ENCODE measurements at places on chromosomes 2 and 18.

- no peak for DNase-seq
Observed at GRCh38 chr2:127630864-127631540, 15.0 kb upstream of the GPR17 start.

GRCh38 chr2:76825140-76825970 is 696.8 kb downstream of the LRRTM4 start:
- DNase-seq, result no peak

- DNase-seq, result no peak
Observed at GRCh38 chr2:25453199-25453905, 111.6 kb upstream of the DNMT3A start.

DNA sequence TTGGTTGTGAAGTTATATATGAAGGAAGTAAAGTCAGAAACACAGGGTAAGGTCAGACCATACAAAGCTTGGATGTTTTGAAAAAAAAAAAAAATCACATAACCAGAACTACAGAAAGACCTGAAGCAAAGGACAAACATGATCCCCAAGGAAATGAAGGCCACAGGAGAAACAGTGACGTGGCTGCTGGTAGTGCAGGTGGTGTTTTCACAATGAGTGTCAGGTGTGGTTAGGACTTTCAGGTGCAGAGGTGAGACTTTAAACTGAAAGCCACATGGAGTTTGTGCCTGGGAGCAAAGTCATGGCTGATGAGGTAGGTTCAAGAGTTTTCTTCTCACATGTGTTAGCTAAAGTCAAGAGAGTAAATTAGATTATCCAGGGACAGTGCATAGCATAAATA is 270.7 kb downstream of the PIEZO2 start:
- DNase-seq, result no peak

GRCh38 chr2:68225119-68225632 is 27.2 kb downstream of the PPP3R1 start:
- peak; percentile 48 for DNase-seq

- peak; percentile 16 for DNase-seq
Observed at GRCh38 chr2:157055660-157056199, 201.8 kb upstream of the GALNT5 start.

GRCh38 chr2:20595439-20596192 is 55.3 kb downstream of the HS1BP3 start:
- no peak for DNase-seq

- no peak for DNase-seq
Observed at GRCh38 chr2:233498126-233498525, 68.5 kb downstream of the USP40 start.

DNA sequence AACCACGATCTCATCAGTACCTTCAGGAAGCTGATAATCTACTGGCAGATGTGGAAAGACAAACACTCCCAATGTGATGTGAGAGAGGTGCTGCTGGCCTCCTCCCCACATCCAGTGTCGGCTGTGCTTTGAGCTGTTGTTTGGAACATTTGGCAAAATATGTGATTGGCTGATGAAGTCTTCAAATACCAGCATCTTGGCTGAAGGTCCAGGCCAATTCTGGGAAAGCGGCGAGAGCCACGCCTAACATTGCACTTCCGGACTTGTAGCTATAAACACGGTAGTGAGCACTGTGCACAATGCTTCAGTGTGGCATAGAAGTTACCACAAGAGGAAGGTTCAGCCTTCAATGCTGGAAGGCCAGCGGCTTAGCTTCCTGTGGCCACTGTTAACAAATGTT is 198.8 kb downstream of the DCDC2C start:
- no peak for DNase-seq

- no peak for DNase-seq
Observed at GRCh38 chr2:131034122-131035051, 58.9 kb downstream of the FAM168B start.

DNA sequence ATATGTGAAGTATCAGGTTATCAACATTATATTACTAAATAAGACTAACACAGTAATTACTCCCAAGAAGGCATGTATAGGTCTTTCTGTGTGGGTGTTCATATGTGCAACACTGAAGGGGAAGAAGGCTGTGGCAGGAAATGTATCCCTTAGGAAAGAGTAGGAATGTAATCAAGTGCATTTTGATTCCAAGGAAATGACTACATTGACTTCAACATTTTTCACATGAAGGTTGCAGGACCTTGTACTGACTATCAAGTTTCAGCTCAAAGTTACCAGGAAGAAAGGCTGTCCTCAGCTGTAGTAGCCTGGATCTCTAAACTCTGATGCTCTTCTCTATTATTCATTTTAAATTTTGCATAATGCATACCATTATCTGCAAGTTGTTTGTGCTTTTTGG is 680.8 kb downstream of the NYAP2 start:
- DNase-seq, result no peak

DNA sequence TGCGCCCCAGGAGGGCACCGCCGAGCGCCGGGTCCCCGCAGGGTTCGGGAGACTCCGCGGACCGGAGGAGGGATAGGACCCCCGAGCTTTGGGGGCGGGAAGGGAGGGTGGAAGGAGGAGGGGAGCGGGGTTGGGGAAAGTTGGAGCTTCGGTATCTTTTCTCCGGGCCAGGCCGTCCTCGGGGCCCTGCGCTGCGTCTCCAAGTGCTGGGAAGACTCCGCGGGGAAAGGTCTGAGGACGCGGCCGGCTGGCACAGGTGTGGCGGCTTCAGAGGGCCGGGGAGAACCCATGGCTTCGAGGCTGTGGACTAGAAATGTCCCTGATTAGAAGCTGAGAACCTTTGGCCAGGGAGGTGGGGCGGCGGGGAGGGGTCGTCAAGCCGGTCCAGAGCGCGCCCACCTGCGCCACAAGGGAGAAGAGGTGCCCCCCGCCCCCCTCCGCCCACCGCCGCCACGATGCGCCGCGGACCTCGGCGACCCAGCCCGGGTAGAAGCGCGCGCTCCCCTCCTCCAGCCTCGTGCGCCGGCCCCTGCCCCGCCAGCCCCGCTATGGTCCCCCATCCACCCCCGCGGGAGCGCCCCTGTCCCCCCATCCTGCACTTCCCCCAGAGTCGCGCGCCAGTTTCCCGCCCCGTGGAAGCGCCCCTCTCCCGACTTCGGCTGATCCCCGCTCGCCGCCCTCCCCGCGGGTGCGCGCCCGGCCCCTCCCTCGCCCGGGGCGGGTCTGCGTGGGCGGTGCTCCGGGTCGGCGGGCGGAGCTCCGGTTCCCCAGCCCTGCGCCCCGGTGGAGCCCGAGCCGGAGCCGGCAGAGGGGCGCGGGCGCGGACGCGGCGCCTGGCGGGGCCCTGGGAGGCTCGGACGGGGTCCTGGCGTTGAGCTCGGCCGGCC is at the start of gene SNTG2:
SNTG2 (plus strand) TSS at position 770 of the 887 bp plus-strand sequence. CDS start 148 bp downstream, outside the sequence.
- no peak for DNase-seq

DNA sequence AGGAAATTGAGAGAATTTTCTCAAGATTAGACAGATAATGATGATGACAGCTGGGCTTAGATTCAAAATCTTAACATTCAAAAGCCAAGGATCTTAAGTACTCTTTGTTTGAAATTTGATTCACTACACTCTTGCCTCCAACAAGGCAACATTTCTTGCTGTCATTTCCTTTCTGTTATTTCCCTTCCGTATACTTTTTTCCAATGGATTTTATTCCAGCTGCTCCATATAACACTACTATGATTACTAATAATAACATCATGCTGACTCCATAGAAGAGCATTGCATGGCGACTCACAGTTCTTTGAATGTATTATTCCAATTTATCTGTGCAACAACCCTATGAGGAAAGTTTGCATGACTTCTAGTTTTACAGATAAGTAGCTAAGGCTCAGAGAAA is 33.9 kb upstream of the CCDC102B start:
- DNase-seq, result no peak

GRCh38 chr2:52805901-52806410 is 961.6 kb upstream of the CHAC2 start:
- no peak for DNase-seq

- no peak for DNase-seq
Observed at GRCh38 chr2:240479111-240479501, 43.6 kb downstream of the GPC1 start.

DNA sequence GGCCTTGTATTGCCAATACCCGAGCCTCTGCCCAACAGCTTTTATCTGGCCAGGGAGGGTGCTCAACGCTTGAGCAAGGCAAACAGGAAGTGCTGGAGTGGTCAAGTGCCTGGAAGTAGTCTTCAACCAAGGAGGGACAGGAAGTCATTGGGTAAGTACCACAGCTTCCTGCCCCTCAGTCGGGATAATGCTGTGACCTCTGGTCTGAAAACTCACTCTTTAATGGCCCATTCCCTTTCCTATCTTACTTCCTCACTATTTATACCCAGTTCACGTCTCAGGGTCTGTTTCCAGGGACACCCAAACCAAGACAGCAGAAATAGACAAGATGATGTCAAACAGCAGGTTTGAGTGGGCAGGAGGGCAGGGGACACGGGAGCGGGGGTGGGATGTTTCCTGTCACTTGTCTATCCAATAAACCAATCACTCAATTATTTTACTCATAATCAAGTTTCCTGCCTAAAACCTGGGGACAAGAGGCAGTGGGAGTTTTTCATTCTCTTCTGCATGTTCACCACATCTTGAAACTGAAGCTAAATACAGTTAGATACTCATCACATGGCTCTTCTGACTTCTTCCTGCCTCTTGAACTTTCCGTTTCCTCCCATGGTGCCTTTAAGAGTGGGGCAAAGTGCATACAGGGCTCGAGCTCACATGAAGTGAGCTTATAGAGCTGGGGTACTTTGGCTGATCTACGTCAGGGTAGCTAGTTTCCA is 68.9 kb upstream of the CAB39 start:
- peak; percentile 94 for DNase-seq

DNA sequence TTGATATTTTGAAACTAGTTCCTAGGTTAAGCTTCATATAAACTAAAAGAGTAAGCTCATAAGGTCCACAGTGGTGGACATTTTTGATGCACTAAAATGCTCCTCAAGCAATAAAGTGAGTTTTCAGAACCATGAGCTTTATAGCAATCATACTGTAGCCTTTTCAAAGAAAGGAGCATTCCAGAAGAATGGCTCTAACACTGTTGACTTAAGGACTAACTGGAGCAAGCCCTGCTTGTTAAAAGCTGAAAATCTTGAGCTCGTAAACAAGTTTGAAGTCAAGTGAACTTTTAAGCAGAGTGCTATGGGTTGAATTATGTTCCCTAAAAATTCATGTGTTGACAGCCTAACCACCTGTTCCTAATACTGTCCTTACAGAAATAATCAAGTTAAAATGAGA is 38.0 kb downstream of the KYNU start:
- no peak for DNase-seq

DNA sequence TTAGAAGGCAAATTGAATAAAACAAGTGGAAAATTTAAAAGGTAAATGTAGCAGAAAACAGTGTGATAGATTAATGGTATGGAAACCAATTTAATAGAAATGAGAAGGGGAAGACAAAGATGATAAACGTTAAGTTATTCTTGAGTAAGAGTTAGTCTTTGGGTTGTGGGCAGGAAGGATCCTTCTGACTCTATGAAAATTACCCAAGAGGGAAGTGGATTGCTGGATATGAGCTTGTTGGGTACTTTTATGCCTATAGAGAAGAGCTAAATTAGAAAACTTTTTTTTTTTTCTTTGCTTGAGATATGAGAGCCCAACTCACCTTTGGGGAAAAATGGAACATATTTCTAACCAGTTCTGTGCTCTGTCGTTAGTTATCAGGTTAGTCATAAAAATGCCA is 144.0 kb downstream of the LDLRAD4 start:
- DNase-seq, result peak; percentile 25

DNA sequence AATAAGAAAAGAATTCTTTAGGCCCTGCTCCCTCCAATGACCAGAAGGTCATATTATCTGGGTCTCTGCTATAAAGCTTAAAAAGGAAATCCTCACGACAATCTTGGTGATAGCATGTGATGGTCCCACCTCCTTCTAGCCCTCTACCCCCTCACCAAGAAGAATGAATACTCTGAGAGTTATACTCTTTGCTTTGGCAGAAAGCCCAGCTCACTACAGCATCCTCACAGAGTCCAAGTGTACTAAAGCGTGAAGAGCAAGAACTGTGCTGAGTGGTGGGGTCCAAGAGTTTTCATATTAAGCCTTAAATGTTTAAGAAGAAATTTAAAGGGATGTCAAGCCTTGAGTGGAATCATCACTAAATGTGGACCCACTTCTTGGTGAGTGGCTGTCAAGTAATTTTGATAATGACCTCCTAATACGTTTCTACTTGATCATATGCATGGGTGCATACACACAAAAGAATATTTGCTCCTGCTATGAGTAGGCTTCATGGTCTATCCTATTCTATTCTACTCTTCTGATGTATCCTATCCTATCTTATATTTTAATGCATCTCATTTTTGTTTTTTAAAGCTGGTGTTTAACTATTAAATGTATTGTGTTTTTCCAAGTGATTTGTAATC is 16.5 kb upstream of the SERPINB7 start:
- DNase-seq, result no peak

GRCh38 chr2:69428981-69429380 is 8.3 kb downstream of the NFU1 start:
- no peak for DNase-seq

GRCh38 chr2:191245046-191245868 is at the start of gene MYO1B:
Gene MYO1B, plus strand, starts transcription at chr2:191245404. Its CDS starts 31,492 bp downstream, at chr2:191276896.
- peak; percentile 22 for DNase-seq

GRCh38 chr2:235611349-235611748 is 117.5 kb downstream of the AGAP1 start:
- no peak for DNase-seq

DNA sequence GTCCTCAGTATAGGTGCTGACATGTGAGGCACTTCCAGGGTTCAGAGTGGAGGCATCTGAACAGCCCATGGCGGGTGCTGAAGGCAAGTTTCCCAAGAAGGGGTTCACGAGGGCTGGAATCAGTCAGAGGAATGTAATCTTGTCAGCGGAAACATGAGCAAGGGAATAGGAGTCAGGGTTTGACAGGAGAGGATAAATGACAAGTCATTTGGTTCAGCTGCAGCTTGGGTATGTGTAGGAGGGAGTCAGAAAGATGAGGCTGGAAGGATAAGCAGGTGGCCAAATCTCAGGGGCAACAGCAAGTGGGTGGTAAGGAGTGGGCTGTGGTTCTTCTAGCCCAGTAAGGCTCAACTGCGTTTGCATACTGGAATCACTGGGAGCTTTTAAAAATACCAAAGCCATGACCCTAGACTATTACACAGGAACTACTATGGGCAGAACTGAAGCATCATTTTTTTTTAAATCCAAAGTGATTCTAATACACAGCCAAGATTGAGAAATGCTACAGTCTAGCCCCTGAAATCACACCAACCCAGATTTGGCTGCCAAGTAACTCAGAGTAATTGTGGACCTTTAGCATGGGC is 41.8 kb upstream of the NAB1 start:
- no peak for DNase-seq

GRCh38 chr2:64865831-64866345 is 123.3 kb upstream of the SLC1A4 start:
- no peak for DNase-seq

- DNase-seq, result no peak
Observed at GRCh38 chr2:191018048-191018447, 4.1 kb upstream of the STAT1 start.

GRCh38 chr2:16281451-16282335 is 341.3 kb downstream of the MYCN start:
- peak; percentile 12 for DNase-seq
